ENCODE measurements at places on chromosomes 2 and 18.
A peak's percentile ranks its signal among the peaks of the same experiment; 100 is the strongest.

- DNase-seq, result peak; percentile 41
These were observed 37.4 kb downstream of the VAPA start for GRCh38 chr18:9951022-9951859.

GRCh38 chr18:65661391-65661790 lies 89.4 kb upstream of the CDH7 start:
- DNase-seq, result no peak

DNA sequence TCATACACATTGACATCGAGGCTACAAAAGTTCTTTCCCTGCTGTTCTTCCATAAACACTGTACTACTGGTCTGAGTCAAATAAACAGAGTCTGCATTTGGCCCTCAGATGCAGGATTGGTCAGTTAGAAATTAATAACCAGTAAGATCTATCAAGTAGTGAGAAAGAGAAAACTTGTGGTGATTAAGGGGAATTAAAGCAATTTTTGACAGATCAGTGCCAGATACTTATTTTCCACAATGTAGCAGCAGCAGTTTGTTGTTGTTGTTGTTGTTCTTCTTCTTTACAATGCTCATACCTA lies 85.0 kb downstream of the IKZF2 start:
- DNase-seq, result no peak

DNA sequence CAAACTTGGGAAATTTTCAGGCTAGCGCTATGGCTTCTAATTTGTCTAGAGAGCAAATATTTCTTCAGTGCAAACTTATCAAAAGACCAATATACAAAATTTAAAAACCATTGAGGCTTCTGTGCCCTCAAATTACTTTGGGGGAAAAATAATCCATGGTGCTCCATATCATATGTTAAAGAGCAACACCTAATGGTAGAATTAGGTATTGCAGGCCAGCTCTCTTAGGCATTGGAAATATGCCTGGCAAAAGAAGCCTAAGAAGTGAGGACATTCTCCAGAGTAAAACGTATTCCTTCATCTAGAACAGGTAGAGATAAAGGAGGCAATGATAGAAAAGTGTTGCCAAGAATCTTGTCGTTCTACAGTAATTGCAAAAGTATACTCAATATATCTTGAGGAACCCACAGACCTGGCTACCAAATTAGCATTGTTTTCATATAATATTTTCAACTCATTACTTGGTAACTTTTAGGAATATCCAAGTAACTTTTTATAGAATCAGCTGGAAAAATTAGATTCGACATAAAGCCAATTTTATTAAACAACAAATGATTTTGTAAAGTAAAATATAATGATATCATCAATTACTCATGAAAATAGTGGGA lies 401.1 kb downstream of the BCL11A start:
- peak; percentile 8 for DNase-seq

DNA sequence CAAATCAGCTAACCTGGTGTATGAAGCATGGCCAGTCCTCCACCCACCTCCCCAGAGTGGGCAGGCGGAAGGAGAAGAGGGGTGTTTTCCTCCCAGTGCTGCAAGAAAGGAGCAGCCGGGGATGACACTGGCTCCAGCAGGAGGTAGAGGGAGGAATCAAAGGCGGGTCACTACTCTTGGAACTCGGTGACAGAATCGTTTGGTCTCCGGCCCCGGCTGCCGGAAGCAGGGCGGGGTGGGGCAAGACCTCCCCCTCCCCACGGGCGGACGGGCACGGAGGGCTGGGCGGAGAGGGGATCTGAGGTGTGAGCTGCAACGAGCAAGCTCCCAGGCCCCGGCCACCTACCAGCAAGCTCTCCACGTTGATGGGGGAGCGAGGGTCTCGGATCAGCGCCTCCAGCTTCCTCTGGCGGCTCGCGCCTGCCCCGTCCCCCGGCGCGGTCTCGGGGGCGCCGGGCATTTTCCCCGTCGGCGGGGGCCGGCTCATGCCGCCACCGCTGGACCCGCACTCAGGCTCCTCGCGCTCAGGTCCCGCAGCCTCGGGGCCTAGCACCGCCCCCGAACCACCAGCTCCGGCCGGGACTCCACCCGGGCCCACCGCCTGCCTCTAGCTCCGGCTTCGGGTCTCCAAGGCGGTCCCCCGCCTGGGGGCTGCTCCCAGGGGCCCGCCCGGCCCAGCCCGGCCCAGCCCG lies 640 bp downstream of the ROCK2 start:
- DNase-seq, result peak; percentile 35

- no peak for DNase-seq
These were observed 212.3 kb upstream of the TRIB2 start for GRCh38 chr2:12504443-12504842.

GRCh38 chr2:241994086-241994485 lies 124.6 kb downstream of the RTP5 start:
- no peak for DNase-seq

- DNase-seq, result no peak
These were observed 291.5 kb downstream of the TDRD15 start for GRCh38 chr2:21415234-21415633.

DNA sequence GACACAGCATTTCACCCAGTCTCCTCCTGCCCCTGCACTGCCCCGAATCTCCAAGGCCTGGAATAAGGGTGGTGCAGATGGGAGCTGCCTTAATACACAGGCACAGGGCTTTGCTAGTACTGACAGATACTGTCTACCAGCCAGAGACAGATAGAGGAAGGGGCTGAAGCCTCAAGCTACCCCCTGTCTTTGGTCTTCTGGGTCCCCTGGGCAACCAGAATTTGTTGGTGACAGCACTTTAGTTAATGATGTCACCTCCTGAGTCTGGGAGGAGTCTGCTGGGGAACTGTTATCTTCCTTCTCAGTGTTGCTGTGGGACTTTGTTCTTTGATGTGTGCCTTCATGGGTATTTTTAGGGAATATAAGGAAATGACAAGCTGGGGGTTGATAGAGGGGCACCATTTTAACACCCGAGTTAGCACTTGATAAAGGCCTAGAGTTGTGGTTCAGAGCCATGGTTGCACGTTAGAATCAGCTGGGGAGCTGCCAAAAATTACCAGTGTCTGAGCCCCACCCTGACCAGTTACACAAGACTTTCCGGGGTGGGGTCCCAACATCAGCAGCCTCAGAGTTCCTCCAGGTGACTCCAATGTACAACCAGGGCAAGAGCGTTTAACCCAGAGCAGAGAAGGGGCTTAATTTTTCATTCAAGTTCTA lies 136.8 kb downstream of the SMAD7 start:
- DNase-seq, result peak; percentile 21

GRCh38 chr2:109333414-109334210 lies 204.6 kb downstream of the SH3RF3 start:
- no peak for DNase-seq

GRCh38 chr2:178689808-178690207 lies 117.4 kb downstream of the TTN start:
- DNase-seq, result no peak

- no peak for DNase-seq
These were observed 1.2 kb downstream of the CDK15 start for GRCh38 chr2:201807452-201807999.

- no peak for DNase-seq
These were observed 146.9 kb downstream of the DAW1 start for GRCh38 chr2:228018311-228018710.

GRCh38 chr2:46888421-46888952 lies 27.1 kb downstream of the MCFD2 start:
- no peak for DNase-seq

DNA sequence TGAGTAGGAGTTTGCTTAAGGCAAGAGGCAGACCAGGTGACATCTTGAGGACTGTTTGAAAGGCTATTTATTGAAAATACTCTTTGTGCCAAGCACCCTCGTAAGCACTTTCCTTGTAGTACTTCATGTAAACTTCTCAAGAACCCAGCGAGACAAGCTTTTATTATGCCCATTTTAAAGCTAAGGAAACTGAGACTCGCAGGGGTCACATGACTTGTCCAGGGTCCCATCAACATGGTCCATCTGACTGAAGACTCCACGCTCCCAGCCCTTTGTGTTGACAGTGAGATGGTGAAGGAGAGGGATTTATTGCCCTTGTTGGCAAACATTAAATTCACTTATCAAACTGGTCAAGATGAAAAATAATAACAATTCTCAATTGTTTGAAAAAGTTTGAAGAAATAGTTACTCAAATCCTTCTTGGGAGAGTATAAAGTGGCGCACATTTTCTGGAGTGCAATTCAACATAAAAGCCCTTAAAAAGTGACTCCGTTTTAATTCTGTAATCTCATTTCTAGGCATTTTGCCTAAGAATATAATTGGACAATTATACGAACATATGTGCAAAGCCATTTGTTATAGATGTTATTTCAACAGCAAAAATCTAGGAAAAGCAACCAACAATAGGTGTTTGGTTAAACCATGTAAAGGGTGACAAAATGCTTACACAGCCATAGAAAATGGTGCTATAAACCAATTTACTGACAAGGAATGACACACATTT lies 270.5 kb upstream of the NCKAP5 start:
- DNase-seq, result no peak

GRCh38 chr2:230885463-230886130 lies 20.9 kb downstream of the ITM2C start:
- no peak for DNase-seq

- DNase-seq, result no peak
These were observed 370.4 kb downstream of the MTX2 start for GRCh38 chr2:176639671-176640070.

- DNase-seq, result no peak
These were observed 59.9 kb upstream of the GATA6 start for GRCh38 chr18:22109535-22109934.

GRCh38 chr2:29247336-29247914 lies 132.2 kb downstream of the CLIP4 start:
- DNase-seq, result no peak

DNA sequence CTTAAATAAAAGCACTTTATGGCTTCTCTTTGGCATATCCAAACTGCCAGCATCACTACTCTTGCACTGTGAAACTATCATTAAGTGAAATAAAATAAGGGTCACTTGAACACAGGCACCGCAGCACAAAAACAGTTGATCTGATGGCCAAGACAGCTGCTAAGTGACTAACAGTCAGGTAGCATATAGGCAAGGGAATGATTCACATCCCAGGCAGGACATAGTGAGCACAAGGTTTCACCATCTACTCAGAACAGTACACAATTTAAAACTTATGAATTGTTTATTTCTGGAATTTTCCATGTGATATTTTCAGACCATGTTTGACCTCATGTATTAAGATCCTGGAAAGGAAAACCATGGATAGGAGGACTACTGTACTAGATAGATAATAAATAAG lies 214.2 kb downstream of the MREG start:
- no peak for DNase-seq

GRCh38 chr2:121877366-121877765 lies 121.9 kb downstream of the TSN start:
- DNase-seq, result no peak

- no peak for DNase-seq
These were observed 27.1 kb upstream of the ZC3H15 start for GRCh38 chr2:186459009-186459408.

DNA sequence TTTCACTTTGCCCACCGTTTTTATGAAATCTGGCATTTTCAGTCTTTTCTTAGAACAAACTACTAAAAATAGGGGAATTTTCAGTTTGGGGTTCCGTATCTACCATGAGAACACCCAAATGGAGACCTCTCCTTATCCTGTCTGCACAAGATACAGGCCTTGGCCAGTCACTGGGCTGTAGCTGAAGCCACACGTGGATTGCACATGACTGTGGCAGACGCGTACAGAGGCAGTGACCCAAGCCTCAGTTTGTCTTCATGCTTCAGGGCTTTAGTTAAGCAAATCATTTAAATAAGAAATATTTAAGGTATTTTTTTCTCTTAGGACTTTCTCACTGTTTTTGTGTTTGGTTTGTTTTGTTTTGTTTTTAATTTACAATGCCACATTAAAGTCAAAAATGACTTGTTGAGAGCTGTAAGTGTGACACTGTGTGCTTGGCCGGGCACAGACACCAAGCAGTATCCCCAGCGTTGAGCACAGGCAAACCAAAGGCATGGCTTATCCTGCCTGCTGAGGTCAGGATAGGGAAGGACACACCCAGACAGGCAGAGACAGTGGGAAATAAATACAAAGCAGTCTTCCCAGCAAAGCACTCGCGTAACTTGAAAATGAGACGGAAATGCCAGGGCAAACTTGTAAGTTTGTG lies 53.3 kb downstream of the TRAPPC12 start:
- no peak for DNase-seq

DNA sequence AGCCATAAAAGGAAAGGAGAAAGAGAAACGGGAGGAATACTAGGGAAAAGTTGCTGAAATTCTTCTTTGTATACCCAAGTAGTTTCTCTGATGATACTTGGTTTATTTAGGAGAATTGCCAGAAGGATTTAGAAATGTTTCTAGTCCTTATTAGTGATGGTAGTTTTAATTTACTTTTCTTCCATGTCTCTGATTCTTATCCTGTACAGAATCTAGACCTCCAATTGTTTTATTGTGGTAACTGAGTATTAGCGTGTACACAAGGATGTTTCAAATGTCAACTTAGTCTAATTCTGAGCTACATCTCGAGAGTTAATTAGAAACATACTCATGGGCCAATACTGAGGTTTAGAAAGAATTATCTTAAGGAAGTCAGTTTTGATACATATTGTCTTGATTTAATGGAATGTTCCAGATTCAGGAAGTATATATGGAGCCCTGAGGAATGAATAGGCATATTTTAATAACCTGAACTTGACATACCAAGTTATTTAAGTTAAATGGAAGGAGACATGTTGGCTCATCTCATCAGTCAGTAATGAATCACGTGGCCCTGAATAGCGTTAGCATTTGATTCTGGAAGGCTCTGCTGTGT lies 219.6 kb downstream of the LTBP1 start:
- DNase-seq, result no peak

GRCh38 chr2:143431316-143431715 lies 302.1 kb downstream of the ARHGAP15 start:
- no peak for DNase-seq

GRCh38 chr2:26706093-26706492 lies 13.6 kb downstream of the KCNK3 start:
- DNase-seq, result no peak

GRCh38 chr2:152523091-152523490 lies 188.1 kb downstream of the FMNL2 start:
- DNase-seq, result no peak

DNA sequence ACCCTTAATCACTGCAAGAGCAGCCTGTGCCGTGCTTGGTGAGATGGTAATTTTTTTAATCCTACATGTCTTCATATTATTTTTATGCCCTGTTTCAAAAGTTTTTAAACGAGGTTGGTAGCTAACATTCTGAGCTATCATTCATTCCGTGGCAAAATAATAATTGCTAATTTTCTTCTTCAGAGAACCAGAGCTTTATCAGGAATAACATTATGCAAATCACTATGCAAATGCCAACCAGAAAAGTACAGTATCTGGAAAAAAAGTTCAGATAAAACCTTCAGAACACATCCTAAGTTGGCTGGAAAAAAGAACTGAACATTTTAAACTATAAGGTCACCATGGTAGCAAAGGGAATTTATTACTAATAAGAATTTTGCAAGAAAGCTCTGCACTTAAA lies 165.1 kb upstream of the NABP1 start:
- DNase-seq, result no peak

- no peak for DNase-seq
These were observed 20.4 kb downstream of the ZRANB3 start for GRCh38 chr2:135510577-135510976.

GRCh38 chr18:74388227-74388626 lies 68.9 kb downstream of the DIPK1C start:
- no peak for DNase-seq

- peak; percentile 67 for DNase-seq
These were observed 420.2 kb upstream of the CHST9 start for GRCh38 chr18:27605107-27605834.

- no peak for DNase-seq
These were observed 584 bp downstream of the COA5 start for GRCh38 chr2:98607741-98608115.

- no peak for DNase-seq
These were observed 164.1 kb upstream of the RASGRP3 start for GRCh38 chr2:33312355-33312754.

GRCh38 chr2:211371465-211371864 lies 815.1 kb downstream of the CPS1 start:
- DNase-seq, result no peak
